ENCODE measurements at places on chromosomes 16 and 17.
A peak's percentile ranks its signal among the peaks of the same experiment; 100 is the strongest.

GRCh38 chr17:76051561-76051960 is 20.8 kb downstream of the SRP68 start:
- no peak for DNase-seq
- H3K4me3 ChIP-seq = no peak overlapping the region
- H3K27me3 ChIP-seq = no peaks in the 10 kb centered on the region
- peaks cover 72% of the 10 kb centered on the region for H3K36me3 ChIP-seq
- no peak overlapping the region for H3K27ac ChIP-seq
- peaks cover 51% of the 10 kb centered on the region for H3K4me1 ChIP-seq

GRCh38 chr16:70691223-70692129 is 5.6 kb upstream of the MTSS2 start:
- peaks cover 100% of the 10 kb centered on the region for H3K4me1 ChIP-seq
- H3K4me3 ChIP-seq = no peak overlapping the region
- H3K27ac ChIP-seq = peak overlapping the region; percentile 91
- no peak for DNase-seq
- H3K27me3 ChIP-seq = no peaks in the 10 kb centered on the region
- H3K36me3 ChIP-seq = no peaks in the 10 kb centered on the region

DNA sequence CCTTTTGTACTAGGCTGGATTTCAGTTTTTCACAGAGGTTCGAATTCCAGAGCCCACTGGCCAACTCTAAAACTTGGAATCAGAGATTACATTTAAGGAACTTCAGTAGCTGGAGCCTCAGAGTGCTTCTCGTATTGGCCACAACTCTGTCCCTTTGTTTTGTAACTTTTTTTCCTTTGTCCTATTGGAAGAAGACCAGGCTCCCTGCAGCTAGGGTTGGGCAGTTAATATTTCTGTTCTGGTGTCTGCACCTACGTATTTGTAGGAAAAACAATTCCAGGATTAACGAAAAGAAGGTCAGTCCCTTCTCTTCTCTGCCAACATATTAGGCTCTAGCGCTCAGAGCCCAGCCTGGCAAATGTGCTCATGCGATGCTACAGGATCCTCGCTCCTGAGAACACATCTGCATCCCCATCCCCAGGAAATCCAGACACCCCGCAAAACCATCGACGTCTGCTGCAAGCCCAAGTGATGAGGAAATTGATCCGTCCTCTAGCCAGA is 1.9 kb downstream of the CDH11 start:
- H3K4me3 ChIP-seq = peak overlapping the region; percentile 69
- peak overlapping the region; percentile 88 for H3K27ac ChIP-seq
- H3K27me3 ChIP-seq = peaks cover 42% of the 10 kb centered on the region
- peaks cover 39% of the 10 kb centered on the region for H3K4me1 ChIP-seq
- no peaks in the 10 kb centered on the region for H3K36me3 ChIP-seq

DNA sequence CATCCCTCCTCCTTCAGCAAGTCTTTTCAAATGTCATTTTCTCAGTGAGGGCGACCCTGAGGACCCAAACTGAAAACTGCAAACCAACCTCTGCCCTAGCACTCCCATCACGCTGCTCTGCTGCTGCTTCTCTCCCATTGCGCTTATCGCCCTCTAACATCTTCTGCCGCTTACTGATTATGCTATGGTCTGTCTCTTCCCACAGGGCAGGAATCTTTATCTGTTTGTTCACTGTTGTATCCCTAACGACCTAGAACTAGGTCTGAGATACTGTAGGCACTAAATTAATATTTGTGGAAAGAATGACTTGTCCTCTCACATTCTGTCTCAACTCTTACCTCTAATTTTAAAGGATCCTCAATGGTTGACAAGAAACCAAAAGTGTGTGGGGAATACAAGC is 12.5 kb downstream of the ZSCAN32 start:
- no peak for DNase-seq
- peaks cover 79% of the 10 kb centered on the region for H3K36me3 ChIP-seq
- H3K27ac ChIP-seq = no peak overlapping the region

DNA sequence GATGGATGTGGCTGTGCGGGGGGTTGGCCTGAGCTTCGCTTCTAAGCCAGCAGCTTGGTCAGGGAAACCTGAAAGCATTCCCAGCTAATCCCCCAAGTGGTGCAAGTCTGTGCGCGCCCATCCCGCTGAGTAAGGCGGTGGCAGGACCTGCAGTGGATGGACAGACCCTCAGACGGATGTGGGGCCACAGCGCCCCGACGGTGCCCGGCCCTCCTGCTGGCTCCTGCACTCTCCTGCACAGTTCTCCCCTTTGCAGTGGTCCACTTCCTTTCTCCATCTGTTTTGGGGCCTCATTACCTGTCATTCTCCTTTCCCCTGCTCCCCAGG is 2.3 kb downstream of the ATP2A1 start:
- H3K27ac ChIP-seq = no peak overlapping the region
- peaks cover 18% of the 10 kb centered on the region for H3K27me3 ChIP-seq
- peak overlapping the region; percentile 67 for H3K4me3 ChIP-seq
- H3K36me3 ChIP-seq = no peaks in the 10 kb centered on the region
- peaks cover 17% of the 10 kb centered on the region for H3K4me1 ChIP-seq
- no peak for DNase-seq

GRCh38 chr16:88442727-88443576 is 10.1 kb upstream of the ZFPM1 start:
- peaks cover 6% of the 10 kb centered on the region for H3K4me1 ChIP-seq
- peaks cover 20% of the 10 kb centered on the region for H3K27me3 ChIP-seq
- H3K36me3 ChIP-seq = no peaks in the 10 kb centered on the region
- H3K4me3 ChIP-seq = no peak overlapping the region
- no peak for DNase-seq
- no peak overlapping the region for H3K27ac ChIP-seq
